ENCODE measurements at places on chromosomes 3 and 15.

- peak; percentile 39 for DNase-seq
Measured at GRCh38 chr3:192915722-192916121, 1.9 kb downstream of the MB21D2 start.

GRCh38 chr3:164417955-164418354 lies 660.3 kb downstream of the SI start:
- DNase-seq, result peak; percentile 1

DNA sequence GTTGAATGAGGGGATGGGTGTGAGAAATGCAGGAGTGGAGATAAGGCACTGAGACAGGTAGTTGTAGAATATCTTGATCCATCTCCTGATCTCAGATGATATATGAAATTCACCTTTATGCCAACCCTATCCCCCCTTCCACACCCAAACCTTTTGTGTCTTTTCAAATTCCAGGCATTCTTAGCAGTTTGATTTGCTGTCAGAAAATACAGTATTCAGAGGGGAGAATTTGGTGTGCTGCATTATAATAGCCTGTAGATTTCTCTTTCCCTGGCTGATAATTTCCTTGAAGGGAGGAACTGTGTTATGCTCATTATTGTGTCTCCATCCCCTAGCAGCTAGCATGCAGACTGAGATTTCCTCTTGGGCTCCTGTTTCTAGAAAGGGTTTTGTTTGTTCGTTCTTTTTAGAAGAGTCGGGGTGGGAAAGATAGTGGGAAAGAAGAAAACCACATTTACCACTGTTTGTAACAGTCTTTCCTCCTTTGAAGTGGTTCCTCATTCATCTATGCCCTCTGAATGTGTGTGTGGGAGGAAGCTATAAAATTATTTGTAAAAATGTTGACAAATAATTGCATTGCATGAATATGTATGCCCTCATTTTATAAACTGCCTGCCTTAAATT lies 373.4 kb downstream of the DIPK2A start:
- no peak for DNase-seq

DNA sequence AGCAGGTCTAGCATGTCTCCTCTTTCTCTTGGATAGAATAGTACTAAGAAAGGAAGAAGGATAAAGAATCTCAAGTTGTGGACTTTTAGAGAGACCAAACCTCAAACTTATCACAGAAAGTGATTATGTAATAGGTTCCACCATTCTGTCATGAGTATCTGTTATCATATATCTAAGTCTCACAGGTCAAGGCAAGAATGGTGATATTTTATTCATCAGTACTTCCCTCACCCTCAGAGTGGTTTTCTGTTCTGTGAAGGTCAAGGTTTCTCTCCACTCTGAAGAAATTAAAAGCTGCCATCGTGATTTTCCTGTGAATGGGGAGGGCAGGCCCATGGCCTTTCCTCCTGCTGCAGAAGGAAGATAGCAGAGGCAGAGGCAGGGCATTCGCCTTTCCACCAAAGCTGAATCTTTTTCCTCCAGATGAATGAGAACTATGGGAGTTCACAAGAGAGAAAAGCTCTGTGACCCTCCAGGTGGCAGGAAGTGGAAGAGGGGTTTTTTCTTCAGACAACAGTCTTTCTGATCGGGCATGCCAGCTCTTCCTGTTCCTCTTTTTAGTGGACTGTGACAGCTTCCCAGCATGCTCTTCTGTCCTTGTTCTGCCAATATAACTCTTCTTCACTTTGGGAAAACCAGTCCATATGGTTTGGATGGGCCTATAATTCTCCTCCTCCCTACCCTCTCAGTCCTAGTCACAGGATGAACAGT lies 37.1 kb upstream of the CCK start:
- DNase-seq, result no peak

DNA sequence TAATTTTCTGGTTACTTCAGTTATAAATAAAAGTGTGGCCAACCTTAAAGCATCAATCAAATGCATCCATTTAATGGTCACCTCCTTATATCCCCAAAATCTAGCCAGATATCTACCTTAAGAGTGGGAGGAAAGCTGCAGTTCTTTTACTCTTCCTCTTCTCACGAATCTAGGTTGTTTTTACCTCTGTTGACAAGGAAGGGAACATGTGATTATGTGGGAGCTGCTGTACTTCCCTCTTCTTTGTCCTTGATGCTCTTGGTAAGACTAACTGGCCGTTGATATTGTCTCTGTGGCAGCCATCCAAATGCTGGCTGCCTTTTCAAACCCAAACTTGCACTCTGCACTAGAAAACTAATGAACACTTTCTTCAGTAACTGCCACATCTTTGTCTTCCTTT lies 275.3 kb upstream of the CADM2 start:
- DNase-seq, result no peak

GRCh38 chr15:81133782-81134461 lies at the start of gene CFAP161:
CFAP161 (plus strand) TSS chr15:81134270; CDS start chr15:81134330, 60 bp downstream.
- DNase-seq, result peak; percentile 75

DNA sequence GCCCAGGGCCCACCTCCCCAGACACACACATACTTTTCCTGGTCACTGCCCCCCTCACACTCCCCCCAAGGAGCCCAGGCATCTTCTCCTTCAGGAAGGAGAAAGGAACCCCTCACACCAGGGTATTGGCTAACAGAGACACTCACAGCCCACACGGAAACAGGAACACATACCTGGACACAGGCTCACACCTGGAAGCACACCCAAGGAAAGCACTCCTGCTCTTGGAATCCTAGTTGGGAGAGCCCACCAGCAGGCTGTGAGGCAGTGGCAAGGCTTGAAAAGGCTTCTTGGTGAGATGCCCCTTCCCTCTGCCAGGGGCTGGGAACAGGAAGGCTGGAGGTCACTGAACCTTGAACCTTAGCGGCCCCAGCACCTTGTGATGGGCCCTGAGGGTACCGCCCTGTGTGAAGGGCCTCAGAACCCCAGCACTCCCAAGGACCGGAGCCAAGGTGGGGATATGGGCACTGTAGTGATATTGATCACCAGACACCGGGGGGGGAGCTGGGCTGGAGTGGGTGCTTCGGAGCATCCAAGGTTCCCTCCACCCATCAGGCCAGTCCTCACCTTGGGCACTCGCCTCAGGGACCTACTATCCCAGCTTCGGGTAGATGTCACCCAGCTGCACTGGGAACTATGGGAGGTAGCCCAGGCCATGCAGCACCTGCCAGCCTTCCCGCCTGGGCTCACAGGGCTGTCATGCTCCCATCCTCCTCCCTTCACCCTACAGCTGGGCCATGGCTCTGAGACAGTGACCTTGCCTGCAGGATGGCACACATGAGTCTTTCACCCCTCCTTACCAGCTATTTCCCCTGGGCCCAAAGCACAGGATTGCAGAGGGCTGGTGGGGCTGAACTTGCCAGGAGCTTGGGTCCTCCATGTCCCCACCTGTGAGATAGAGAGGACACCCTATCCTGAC lies 16.4 kb downstream of the MYL3 start:
- no peak for DNase-seq

GRCh38 chr3:162498626-162499025 lies 1002.0 kb downstream of the OTOL1 start:
- no peak for DNase-seq

DNA sequence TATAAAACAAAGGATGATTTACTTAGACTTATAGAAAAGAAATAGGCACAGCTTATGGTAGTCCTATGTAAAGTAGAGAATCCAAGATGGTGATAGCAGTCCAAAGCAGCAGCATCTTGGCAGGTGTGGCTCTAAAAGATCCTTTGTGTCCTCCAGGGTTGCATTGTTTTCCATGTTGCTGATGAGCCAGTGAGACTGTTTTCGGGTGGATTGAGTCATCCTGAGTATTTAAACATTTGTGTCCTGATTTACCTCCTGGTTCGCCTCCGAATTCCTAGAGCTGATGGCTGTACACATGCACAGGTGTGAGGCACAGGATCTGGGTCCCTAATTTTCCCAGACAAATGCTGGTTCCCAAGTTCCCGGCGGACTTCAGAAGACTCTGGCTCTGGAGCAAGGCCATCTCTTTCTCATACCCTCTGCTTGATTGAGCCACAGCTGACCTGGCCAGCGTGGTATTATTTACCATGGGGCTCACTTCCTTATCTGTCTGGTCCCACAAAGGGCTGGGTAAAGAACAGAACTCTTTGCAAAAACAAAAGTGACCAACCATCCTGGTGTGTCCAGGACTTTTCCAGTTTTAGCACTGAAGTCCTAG lies 51.0 kb downstream of the ARNT2 start:
- DNase-seq, result no peak

GRCh38 chr3:5822843-5823242 lies 635.3 kb downstream of the EDEM1 start:
- DNase-seq, result no peak

DNA sequence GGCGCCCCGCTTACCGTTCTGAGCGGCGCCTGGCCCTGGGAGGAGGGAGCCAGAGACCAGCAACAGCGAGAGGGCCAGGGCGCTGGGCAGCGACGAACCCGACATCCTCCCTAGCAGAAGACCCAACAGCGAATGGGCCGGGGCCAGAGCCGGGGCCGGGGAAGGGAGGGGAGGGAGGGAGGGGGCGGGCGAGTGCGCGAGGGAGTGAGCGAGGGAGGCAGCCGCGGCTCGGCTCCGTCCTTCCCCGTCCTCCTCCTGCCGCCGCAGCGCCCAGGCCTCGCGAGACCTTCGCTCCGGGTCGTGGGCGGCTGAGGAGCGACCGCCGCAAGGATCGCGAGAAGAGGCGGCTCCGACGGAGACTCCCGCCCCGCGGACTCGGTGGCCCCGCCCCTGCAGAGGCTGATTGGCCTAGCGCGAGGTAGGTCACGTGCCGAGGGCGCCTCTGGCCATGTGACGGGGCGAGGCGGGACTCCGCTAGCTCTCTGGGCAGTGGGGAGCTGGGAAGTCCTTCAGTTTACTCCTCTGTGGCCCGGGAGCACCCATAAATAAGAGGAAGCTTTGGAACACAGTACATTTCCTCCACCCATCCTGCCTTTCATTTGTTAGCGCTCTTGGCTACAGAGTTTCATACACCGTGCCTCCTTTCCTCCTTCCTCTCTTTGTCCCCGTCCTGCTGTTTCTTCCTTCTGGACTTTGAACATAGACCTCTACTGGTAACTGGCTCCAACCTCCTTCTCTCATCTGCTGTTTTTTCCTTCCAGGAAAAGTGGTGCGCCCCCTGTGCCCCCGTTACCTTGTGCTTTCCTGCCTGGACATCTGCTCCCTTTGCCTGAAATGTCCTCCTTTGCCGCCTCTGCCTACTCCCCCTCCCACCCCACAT lies at the start of gene NPTN:
Gene NPTN (minus strand): TSS at position 279 of the 880 bp plus-strand sequence. CDS start 174 bp downstream, at position 105.
- DNase-seq, result peak; percentile 95

GRCh38 chr3:104428337-104428925 lies 938.3 kb upstream of the ALCAM start:
- DNase-seq, result no peak

DNA sequence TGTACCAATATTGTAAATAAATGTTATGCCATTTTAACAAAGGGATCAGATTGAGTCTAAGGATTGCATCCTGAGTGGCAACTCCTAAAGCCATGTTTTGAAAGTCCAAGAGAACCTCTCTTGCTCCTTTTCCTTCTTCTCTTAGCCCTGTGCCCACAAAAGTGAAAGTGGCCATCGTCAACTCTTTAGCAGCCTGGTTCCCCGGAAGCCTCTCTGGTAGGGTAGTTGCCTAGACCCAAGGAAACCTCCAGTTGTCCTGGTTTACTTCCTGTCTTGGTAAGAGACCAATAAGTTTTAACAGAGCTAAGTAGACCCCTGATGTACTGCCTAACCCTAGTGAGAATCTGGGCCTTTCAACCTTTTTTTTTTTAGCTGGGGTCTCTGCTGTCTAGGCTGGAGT lies 10.2 kb upstream of the ITPKA start:
- DNase-seq, result no peak

GRCh38 chr15:77867266-77868047 lies 210.1 kb downstream of the TBC1D2B start:
- DNase-seq, result no peak

- DNase-seq, result peak; percentile 18
Measured at GRCh38 chr3:52093756-52094545, 37.6 kb upstream of the DUSP7 start.

DNA sequence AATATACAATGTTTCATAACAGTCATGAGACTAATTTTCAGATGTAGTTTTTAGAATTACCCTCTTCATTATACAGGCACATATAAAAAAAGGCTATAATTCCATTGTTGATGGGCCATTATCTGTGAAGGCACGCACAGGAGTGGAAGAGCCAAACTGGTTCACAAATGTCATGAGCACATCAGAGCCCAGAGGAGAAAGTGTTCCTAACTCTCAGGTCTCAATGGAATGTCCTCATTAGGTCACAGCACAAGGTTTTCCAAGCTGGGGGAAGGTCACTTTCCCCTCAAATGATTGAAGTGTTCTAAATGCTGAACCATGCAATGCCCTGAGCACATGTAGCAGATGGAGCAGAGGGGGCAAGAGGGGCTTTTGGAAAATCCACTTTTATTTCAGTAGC lies 41.2 kb downstream of the GJD2 start:
- DNase-seq, result no peak

DNA sequence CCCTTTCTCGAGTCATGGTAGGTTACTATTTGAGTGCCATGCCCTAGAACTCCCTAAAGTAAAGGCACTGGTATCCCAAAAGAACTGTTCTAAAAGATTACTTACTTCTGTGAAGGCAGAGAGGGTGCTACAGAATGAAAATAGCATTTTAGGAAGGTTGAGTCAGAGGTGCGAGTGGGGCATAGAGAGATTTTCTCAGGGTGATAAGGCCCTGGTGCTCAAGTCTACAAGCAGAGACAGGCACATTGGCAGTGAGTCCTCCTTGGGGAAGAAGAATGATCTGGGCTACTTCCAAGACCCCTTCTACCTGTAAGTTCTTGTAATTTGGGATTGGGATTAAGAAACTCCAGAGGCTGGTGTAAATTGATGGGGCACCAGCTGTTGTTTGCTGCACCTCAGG lies 96.7 kb downstream of the AKAP13 start:
- DNase-seq, result no peak

DNA sequence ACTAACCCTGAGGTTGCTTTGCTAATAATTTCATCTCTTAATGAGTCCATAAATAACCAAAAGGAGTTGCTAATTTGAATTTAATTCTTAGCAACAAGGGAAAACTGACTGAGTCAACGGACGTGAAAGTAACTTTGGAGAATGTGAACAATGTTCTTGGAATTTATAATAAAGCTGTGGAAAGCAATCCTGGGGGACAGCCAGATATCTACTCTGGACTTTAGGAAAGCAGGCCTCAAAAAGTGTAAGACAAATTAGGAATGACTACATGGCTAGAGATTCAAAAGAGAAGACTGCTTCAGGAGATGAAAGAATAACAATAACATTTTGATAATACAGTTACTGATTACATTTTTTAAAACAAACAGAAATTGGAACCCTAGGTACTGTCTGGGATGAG lies 318.4 kb upstream of the COL8A1 start:
- peak; percentile 85 for DNase-seq

DNA sequence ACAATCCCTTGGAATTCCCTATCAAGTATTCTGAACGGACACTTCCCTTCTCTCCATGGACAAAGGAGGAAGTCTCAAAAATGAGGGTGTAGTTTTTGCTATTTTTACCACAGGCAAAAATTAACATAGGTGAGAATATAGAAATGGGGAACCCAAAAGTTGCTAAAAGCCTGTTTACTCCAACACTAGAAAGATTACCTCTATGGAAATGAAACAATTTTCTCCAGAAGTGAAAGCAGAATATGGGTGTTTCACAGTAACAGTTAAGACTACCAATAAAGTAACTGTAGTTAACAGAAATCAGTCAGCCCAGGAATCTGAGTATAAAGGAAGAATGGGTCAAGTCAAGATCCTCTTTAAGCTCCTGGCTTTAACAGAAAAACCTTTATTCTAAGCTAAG lies 9.3 kb downstream of the TRA2B start:
- no peak for DNase-seq
